ENCODE measurements at places on chromosomes 7 and 10.

DNA sequence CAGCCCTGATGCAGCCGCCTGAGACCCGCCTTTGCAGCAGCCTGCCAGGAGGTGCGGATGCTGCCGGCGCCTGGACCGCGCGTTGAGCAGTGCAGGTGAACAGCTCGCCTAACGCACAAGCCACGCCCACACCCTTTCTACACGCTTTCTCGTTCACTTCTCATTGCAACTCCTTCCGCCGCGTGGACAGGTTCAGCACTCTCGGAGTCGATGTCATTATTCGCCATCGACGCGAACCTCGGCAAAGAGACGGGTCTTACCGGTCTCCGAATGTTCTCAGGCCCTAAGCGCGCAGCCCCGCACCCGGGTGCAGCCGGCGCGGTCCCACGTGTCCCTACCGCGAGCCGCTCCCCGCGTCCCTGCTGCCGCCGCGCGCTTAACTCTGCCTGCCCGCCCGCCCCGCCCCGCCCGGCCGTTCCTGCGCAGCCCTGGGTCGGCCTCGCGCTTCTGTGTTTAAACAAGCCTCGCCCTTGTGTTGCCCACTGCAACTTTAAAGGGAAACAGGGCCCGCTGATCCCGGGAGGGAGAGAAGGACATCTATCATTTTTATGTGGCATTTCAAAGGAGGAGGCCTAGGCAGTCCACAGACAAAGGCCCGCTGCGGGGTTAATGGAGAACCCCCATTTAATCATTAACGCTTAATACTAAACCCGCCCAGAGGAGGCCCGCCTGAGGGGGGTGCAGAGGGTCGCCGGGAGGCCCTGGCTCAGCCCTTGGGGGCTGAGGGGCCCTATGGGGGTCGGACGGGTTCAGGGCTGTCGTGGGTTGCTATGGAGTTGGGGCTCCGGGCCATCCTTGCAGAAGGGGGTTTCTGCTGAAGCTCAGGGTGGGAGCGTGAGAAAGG, 128.5 kb downstream of the WDR11 start:
- peak; percentile 61 for DNase-seq

GRCh38 chr7:459584-460373, 59.9 kb downstream of the PDGFA start:
- no peak for DNase-seq

DNA sequence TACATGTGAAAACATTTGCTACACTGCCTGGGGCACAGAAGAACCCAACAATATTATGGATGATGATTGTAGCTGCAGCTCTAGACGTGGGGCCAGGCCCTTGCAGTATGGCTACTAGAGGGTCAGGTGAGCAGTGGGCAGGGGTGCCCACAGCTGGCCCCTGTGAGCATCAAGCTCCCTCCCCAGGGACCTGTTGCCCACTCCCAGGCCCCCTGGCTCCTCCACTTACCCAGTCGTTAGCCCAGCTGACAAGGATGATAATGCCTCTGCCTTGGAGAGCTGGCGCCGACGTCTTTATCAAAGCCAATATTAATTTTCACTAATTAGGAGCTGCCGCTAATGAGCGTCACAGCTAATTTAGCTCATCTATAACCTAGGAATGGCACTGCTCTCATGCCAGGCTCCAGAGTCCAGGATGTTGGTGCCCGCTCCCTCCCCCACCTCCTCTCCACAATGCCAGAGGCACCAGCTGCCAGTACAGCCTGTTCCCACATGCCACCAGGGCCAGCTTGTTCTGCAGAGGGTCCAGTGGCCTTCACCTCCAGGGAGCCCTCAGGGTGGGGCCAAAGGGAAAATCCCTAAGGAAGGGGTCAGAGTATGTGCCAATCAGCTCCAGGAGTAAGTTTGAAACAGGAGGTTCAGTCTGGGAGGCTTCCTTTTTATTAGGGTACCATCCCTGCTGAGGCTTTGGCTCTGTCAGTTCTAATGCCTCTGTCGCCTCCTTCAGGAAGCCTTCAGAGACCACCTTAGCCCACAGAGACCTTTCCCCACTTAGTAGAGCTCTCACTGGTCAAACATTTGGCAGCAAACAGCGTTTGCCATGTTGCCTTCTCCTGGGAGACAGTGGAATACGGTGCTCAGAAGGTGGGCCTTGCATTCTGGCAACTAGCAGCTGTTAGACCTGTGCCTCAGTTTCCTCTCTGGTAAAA, 77.2 kb downstream of the CDH23 start:
- DNase-seq: no peak

DNA sequence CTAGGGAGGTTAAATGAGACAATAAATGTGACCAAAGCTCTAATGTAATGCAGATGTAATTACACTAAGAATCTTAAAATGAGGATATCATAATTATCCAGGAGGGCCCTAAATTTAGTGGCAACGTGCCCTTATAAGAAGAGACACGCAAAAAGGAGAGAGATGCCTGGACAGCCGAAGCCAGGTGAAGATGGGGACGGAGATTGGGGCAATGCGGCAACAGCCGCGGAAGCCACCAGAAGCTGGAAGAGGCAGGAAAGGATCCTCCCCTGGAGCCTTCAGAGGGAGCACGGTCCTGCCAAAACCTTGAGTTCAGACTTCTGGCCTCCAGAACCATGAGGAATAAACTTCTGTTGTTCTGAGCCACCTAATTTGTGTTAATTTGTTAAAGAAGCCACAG, 25.3 kb upstream of the C10orf71 start:
- DNase-seq: no peak

DNA sequence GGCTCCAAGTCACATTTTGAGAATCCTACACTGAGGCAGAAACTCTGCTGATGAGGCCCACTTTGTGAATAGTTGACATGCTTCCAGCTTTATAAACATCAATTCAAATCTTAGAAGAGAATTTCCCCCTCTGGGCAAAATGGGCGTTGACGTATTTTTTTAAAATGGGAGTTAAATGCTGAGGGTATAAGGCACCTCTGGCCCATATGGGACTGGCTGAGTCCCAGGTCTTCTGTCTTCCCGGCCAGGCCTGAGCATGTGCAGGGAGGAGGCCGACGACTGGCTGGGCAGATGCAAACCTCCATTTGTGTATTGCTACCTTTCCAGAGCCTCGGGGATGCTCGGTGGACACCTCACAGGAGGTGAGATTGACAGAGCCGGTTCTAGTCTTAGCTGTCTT, 37.7 kb downstream of the BUB3 start:
- DNase-seq: no peak

- DNase-seq: no peak
Measured at GRCh38 chr10:74096777-74097176, 53.9 kb downstream of the AP3M1 start.

DNA sequence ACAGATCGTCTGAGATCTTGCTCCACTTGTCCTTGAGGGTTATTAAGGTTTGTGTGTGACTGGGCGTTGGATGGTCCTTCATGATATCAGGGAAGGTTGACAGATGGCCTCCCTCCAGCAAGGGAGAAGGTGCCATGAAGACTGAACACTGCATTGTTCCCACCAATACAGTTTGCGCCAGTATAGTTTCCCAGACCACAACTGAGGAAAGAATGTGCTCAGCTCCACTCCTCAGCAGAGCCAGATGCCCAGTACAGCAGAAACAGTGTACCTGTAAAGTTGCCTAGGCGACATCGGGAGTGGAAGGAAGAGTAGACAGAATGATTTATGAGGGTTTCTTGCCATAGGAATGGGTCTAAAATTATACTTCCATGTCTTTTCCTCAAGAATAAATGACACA, 137.5 kb downstream of the ST7 start:
- DNase-seq: peak; percentile 6

Data from prostate gland (tissue), 2 donors.